ENCODE measurements at places on chromosomes 5 and 9. TPM values are rescaled to one million over a fixed set of nuclear protein-coding genes. Genes with fewer than 3 reads are reported as not detected.

DNA sequence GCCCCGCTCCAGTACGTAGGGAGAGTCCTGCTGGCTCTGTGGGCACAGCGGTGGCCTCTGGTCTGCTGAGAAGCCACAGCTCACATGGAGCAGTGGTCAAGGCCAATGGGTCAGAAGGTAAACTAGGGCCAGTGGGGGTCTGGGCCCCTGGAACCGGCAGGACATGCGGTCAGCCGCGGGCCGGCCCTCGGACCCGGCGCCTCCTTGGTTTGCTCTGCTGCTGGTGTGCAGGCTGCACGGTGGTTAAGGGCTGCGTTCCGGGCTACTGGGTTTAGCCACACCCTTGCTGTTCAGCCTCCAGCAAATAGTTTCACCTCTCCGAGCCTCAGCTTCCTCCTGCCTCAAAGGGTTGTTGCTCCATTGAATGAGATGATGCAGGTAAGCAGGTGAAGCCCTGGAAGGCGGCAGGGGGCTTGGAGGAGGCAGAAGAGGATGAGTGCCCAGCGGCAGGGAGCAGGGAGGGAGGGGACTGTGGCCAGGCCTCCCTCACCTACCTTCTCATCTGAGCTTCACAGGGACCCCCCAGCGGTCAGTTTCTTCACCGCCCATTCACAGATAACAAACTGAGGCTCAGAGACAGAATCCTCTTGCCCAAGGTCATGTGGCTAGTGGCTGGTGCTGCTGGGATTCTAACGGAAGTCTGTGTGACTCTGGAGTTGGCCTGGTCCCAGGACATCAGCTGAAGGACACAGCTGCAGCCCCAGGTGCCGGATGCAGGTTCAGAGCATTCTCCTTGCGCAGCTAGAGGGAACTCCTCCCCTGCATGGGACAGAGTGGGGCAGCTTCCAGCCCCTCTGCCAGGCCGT, 3.7 kb upstream of the COL5A1 start:
- no peak for DNase-seq

DNA sequence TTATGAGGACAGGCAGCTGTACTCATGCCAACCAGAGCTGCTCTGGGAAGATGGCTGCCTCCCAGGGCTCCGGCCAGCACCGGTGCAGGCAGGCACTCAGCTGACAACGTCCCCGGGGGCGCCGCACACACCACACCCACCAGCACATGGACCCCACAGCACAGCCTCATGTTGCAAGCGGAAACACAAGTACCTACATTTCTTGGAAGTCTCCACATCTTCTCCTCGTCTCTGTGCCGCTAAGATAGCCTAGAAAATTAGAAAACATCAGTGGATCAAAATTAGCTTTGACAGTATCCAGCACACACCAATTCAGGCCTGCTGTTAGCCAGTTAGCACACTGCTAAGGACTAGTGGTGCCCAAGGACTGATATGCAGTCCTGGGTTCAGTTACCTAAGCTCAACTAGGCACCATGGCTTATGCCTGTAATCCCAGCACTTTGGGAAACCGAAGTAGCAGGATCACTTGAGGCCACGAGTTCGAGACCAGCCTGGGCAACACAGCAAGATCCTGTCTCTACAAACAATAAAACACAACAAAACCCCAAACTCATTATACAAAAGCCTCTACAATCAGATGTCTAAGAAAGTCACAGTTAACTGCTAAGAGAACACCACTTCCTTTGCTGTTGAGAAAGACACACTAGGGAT, 2.4 kb downstream of the EDF1 start:
- no peak for DNase-seq

DNA sequence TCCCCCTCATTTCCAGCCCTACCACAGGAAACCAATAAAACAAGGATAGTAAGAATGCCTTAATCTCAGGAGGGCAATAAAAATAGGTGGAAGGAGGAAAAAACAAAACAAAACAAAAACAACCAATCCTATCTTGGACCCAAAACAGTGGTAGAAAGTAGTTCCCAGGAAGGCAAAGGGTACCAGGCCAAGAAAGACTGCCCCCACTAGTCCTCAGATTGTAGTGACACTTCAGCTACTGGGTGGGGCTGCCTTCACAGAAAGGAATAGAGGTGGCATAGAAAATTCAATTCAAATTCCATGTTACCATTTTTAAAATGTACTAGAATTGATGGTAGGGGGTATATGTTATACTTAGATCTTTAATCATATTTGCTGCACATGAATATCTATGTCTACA, 59.3 kb downstream of the DPYSL3 start:
- no peak for DNase-seq

SMIM33 gene
- not detected for total RNA-seq
